ENCODE measurements at places on chromosomes 1 and 21.

DNA sequence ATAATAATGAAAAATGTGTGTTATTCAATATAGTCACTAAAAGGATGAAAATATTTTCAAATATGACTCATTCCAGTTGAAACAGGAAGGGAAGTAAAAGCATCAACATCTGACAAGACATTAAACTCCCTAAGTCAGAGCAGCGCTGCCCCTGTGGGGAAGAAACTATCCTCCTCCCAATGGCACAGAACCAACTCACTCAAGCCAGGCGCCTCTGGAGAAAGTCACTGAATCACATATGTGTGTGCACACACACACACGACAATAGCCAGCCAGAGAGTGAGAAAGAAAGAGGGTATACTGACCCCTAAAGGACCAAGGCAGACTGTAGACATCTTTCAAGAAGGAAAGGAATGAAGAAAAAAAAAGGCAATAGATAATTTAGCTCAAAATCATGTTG is 126.9 kb downstream of the SETD4 start:
- DNase-seq: no peak

- DNase-seq: no peak
Measured at GRCh38 chr1:112599477-112599876, 19.5 kb downstream of the ST7L start.

DNA sequence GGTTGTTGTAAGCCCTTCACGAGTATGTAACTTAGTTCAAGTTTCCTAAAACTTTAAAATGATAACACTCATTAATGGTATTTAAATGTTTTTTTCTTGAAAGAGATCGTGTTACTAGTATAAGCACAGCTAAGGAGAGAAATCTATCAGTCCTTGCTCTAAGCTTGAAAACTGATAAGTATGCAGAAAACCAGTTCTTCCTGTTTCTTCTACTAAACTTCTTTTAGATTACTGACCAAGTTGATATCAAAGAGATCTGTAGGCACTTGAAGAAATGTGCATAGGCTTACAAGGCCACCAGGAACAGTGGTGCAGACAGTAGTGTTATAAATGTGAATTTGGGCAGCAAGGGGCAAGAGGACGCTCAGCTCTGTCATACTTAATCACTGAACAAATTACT is 3.9 kb downstream of the EFCAB14 start:
- DNase-seq: no peak

GRCh38 chr1:233859446-233859845 is 45.0 kb upstream of the SLC35F3 start:
- no peak for DNase-seq

GRCh38 chr1:44705470-44705869 is 25.5 kb downstream of the RNU5D-1 start:
- no peak for DNase-seq

- no peak for DNase-seq
Measured at GRCh38 chr1:171550050-171550449, 64.7 kb downstream of the PRRC2C start.

Measured in stimulated activated CD8-positive, alpha-beta memory T cell treated with anti-CD3 and anti-CD28 coated beads, Interleukin-2, amount 100 ng/mL, for 1 hour (primary cell).